NCI-H1048 (cell line): ENCODE measurements at places on chromosomes 3 and 15.

DNA sequence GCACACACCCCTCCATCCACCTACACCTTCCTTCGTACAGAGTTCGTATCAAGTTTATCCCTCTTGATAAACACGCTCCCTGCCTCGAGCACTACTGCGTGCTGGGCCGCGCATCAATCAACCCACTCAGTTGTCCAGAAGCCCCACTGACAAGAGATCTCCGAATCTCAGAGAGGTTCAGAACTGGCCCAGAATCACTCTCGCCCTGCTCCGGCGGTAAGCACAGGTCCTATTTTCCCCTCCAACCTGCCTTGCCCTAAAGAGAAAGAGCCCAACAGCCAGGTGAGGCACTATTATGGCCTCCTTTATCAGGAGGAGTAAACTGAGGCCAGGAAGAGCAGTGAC is 494 bp upstream of the NISCH start:
- DNase-seq, result no peak

GRCh38 chr3:188392076-188392475 is 238.1 kb downstream of the LPP start:
- no peak for DNase-seq

- DNase-seq, result no peak
Observed at GRCh38 chr3:71208211-71209095, 375.1 kb downstream of the FOXP1 start.

GRCh38 chr3:51669241-51670052 is 1.6 kb upstream of the TEX264 start:
- peak; percentile 69 for DNase-seq

- no peak for DNase-seq
Observed at GRCh38 chr3:123385001-123385401, 63.9 kb downstream of the ADCY5 start.

DNA sequence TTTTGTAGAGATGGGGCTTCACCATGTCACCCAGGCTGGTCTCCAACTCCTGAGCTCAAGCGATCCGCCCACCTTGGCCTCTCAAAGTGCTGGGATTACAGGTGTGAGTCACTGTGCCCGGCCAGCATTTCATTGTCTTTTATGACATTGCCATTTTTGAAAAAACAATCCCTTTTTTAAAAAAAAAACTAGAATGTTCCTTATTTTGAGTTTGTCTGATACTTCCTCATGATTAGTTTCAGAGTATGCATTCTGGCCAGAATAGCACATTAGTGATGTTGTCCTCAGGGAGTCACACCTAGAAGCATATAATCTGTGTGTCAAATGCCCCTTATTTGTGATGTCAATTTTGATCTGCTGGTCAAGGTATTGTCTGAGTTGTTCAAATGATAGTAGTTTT is 21.2 kb upstream of the NMD3 start:
- no peak for DNase-seq

DNA sequence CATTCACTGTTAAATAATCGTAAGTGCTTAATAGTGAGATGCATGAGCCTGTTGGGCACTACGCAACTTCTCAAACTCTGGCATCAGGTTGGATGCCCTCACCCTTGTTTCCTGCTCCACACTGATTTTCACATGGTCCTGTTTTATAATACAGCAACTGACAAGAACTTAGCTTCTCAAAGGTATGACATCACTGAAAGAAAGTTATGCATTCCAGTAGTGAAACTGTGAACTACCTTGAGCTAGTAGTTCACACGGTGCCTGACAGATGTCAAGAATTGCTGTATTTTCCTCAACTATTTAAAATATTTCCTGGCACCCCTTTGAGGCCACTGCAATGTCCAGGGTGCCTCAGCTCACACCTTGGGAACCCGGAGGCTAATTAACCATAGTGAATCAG is 327.5 kb downstream of the RORA start:
- DNase-seq, result no peak
